ENCODE measurements at places on chromosomes 2 and 18.
A peak's percentile ranks its signal among the peaks of the same experiment; 100 is the strongest.

GRCh38 chr18:61973273-61974115, 80.7 kb upstream of the RNF152 start:
- DNase-seq: no peak

GRCh38 chr2:70826696-70827350, 6.4 kb upstream of the CLEC4F start:
- no peak for DNase-seq

GRCh38 chr2:118050974-118051373, 37.1 kb upstream of the CCDC93 start:
- peak; percentile 26 for DNase-seq

GRCh38 chr2:78978340-78978739, 47.2 kb upstream of the REG3G start:
- no peak for DNase-seq

DNA sequence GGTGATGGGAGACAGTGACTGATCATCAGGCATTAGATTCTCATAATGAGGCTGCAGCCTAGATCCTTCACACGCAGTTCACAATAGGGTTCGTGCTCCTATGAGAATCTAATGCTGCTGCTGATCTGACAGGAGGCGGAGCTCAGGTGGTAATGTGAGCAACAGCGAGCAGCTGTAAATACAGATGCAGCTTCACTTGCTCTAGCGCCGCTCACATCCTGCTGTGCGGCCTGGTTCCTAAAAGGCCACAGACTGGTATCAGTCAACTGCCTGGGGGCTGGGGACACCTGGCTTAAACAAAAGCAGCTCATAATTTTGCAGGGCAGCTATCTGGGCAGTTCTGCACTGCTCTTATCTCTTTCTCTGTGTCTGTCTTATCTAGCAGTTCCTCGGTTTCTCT, 20.4 kb upstream of the CD226 start:
- DNase-seq: no peak

DNA sequence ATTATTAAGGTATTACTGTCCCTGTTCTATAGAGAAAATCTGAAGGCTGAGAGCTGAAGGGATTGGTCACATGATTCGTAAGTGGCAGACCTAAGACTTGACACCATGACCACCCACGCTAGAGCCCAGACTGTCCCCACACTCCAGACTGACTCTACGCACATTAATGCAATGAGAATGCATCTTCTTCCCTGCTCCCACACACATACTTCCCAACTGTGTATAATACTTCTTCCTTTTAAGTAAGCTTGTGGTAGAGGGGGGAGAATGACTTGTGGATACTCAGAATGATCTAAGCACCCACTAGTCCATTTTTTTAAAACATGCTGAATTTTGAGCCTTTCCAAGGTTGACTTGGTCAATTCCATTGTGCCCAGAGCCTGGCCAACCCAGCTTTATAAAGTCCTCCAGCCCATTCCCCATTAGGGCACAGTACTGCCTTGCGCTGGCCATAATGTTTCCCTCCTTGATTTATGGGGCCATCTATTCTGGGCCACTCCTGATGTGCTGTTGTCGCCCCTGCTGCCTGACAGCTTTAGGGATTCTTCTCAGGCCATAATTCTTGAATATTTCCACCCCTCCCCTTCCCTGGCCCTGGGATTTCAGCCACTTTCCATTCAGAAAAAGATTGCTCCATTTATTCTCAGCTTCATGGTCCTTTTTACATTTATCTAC, 28.7 kb downstream of the ALK start:
- DNase-seq: no peak

DNA sequence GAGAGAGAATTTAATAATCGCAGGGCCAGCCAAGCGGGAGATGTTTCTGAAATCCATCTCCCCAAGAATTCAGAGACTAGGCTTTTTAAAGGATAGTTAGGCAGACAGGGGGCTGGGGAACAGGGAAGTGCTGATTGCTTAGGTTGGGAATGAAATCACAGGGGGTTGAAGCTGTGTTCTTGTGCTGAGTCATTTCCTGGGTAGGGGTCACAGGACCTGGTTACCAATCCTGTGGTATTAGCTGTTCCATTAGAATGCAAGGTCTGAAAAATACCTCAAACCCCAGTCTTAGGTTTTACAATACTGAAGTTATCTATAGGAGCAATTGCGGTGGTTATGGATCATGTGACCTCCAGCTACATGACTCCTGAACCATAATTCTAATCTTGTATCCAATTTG, 4.6 kb downstream of the SP140 start:
- DNase-seq: no peak

DNA sequence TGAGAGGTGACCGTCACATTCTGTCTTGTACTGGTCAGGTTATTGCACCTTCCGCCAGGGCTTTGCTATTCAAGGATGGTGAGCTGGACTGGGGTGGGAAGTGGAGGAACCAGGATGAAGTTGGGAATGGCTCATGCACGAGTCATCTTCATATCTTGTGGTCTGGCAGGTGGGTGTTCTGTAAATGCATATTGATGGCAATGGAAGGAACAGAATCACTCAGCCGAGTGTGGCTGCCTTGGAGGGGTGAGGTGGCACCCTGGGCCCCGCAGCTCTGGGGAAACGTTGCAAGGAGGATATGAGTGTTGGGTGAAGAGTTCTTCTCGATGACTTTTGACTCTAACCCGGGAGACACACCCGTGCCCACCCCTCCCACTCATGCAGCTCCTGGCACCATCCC, 1.2 kb downstream of the NEU2 start:
- DNase-seq: no peak

GRCh38 chr2:239266779-239267287, 134.0 kb downstream of the HDAC4 start:
- DNase-seq: no peak

DNA sequence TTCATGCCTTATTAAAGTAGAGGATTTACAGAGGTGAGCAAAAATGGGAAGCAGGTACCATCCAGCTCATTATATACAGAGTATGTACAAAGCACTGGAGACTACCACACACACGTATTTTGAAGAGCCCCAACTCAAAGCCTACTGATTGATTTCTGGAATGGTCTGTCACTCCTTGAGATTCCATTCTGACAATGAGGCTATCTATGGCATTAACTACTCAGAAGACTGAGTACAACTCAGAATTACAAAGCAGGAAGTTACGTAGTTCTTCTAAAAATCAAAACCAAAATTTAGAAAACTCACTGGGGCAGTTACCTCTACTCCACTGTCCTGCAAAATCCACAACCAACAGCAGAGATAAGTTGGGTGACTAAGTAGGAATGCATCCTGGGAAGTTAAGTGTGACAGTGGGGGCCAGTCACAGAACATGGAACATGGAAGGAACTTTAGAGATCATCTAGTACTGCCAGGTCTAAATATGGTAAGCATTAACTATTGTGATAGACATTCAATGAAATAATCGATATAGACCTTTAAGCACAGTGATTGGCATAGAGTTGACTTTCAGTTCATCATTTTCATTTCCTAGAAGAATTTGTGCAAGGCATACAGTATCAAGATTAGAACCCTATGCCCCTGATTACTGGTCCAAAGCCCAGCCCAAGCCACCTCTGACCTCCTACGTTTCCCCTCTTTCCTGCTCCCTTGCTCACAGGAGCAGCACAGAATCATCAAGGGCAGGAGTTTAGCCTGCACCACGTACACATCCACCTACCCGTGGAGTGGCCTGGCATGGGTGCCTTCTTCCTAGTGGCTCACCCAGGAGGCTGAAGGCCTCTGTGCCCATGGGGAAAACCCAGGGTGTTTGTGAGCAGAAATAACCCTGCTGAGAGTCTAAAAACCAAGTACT, 80.1 kb upstream of the FOSL2 start:
- no peak for DNase-seq

DNA sequence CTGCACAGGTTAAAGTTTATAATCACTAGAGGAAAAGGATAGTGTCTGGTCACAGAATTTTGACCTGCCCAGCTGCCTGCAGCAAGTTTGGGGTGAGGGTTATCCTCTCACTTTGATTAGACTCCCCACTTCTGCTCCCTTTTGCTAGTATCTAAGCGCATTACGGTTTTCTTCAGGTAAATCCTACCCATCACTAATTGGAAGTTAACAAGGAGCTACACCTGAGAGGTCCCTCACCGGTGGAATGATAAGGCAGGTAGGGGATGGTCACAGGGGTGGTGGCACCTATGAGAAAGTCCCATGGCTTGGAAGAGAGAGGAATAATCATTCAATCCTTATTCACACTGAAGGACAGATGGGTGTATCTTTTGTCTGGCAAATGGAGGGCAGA, 7.6 kb downstream of the BCL2 start:
- DNase-seq: no peak

DNA sequence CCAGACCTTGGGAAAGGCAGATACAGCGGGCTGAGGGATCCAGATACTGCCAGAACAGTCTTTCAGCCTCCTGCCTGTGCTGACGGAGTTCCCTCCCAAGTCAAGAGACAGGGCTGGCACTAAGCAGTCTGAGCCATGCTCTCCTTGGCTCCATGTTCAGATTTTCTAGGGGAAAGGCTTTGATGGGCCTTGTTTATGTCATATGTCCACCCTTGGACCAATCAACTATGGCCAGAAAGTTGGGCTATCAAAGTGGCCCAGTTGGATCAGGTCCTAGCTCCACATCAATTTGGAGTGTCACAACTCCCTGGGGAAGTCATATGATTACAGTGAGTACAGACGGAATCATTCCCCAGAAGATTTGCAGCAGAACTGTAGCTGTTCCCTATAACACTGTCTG, 152.0 kb downstream of the GREB1L start:
- no peak for DNase-seq

DNA sequence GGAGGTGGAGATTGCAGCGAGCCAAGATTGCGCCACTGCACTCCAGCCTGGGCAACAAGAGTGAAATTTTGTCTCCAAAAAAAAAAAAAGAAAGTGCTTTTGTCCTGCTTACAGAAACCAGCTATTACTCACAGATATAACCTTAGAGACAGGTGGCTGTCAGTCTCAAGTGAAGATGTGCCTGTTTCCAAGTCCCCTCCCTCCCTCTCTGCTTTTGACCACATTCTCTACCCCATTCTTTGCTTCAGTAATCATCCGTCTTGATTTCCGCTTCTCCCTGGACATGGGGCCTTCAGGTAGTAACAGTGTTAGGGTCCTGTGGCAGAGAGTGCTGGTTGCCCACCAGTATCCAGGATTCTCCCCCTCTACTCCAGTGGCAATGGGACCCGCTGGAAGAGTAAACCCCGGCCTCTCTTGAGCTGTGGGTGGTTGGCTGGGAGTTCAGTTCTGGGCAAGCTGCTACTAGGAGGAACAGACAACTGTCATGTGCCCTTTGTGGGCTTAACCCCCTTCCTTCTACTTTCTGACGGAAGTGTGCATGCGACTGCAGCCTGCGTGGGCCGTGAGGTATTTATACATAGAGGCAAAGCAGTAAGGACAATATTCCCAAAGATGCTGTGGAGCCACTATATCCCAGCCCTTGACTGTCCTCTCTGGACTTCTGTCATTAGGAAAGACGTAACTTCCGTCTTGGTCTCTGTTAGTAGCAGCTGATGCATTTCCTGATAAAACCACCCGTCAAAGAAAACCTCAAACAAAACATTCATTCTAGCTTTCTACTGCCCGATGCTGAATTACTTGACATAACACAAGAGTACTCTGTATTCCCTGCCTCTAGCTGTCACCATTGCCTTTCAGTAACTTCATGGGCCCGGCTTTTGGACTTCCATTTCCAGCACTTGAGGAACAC, 17.8 kb downstream of the PDCL3 start:
- DNase-seq: no peak

- DNase-seq: no peak
Measured at GRCh38 chr2:230711224-230711623, 1.4 kb upstream of the CAB39 start.

GRCh38 chr2:2269426-2269825, 61.6 kb downstream of the MYT1L start:
- DNase-seq: no peak

GRCh38 chr2:231068525-231069222, 12.0 kb downstream of the PSMD1 start:
- no peak for DNase-seq

DNA sequence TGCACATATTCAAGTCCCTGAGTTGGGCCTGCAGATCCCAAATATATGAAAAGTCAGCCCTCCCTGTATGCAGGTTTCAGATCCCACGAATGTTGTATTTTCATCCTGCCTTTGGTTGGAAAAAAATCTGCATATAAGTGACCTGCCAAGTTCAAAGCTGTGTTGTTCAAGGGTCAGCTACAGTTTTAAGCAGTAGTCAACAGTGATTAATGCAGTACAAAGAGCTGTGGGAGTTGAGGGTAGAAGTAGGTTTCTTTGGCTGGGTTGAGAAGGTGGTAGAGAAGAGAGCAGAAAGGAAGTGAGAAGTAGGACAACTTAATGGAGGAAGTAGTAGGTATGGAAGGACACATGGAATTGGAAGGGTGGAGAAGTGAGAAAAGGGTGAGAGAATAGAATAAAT, 127.9 kb downstream of the ANKRD44 start:
- DNase-seq: no peak

- no peak for DNase-seq
Measured at GRCh38 chr18:62284637-62285036, 40.5 kb upstream of the TNFRSF11A start.

- DNase-seq: no peak
Measured at GRCh38 chr18:22182884-22183697, 13.7 kb downstream of the GATA6 start.

DNA sequence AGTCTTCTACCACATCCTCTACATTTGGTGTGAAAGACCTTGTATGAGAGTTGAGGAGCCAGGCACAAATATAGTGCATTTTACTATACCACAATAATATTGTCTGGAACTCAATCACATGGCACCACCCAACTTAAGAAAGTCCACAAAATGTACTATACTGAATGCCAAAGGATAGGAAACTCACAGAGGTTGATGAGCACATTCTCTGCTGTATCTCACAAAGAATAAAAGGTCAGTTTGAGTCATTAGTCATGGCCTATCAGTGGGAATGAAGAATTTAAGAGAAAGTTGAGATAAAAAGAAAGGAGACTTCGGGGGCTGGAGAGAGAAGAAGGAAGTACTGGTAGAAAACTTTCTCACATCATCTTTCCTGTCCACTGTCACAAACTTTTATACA, 134.3 kb downstream of the RDH14 start:
- DNase-seq: no peak

GRCh38 chr18:40938615-40939014, 1016.4 kb upstream of the PIK3C3 start:
- DNase-seq: no peak

- no peak for DNase-seq
Measured at GRCh38 chr2:134127496-134127895, 126.4 kb upstream of the MGAT5 start.

GRCh38 chr2:170237572-170238120, 59.7 kb downstream of the MYO3B start:
- DNase-seq: peak; percentile 70

- DNase-seq: no peak
Measured at GRCh38 chr2:227608561-227609338, 5.9 kb downstream of the SCYGR3 start.

- no peak for DNase-seq
Measured at GRCh38 chr2:32633040-32633439, 5.2 kb downstream of the TTC27 start.

- no peak for DNase-seq
Measured at GRCh38 chr2:53202063-53202462, 565.5 kb upstream of the CHAC2 start.

- DNase-seq: no peak
Measured at GRCh38 chr18:8938817-8939216, 163.7 kb upstream of the NDUFV2 start.

GRCh38 chr2:227436436-227437174, 35.4 kb upstream of the AGFG1 start:
- DNase-seq: no peak
